ENCODE measurements at places on chromosomes 4 and X.

- DNase-seq: no peak
Observed at GRCh38 chr4:86977621-86978184, 42.9 kb downstream of the AFF1 start.

GRCh38 chrX:13250826-13251580 lies 68.8 kb downstream of the ATXN3L start:
- no peak for DNase-seq

- DNase-seq: no peak
Observed at GRCh38 chr4:151324752-151325110, 674 bp downstream of the SH3D19 start.

- no peak for DNase-seq
Observed at GRCh38 chrX:123486297-123486696, 246.6 kb downstream of the THOC2 start.

DNA sequence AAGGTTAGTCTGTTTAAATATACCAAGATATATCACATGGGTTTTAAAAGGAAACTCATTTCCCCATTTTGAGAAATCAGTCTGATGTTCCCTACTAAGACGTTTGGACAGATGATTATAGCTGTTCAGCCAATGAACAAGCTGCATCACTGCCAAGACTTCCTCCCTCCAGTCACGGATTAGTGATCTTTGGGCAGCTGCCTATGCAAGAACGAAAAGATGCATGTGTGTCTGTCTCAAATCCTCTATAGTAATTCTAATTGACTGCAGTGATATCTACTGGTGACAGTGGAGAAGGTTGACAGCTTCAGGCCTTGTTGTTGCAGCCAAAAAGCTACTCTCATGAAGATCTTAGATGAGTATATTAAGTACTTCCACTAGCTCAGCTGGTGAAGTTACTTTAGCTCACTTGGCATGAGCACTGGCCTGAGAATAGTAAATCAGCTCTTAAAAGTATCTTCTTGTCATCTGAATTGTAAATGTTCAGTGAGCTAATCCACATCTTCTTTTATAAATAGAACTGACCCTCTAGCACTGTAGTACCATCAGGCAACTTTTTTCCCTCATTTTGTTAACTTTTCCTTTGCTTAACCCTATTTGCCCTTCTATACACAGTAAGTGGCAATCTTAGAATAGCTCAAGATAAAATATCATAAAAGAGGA lies 134.5 kb upstream of the PCDH10 start:
- no peak for DNase-seq

GRCh38 chr4:151874328-151874727 lies 113.5 kb upstream of the GATB start:
- no peak for DNase-seq

DNA sequence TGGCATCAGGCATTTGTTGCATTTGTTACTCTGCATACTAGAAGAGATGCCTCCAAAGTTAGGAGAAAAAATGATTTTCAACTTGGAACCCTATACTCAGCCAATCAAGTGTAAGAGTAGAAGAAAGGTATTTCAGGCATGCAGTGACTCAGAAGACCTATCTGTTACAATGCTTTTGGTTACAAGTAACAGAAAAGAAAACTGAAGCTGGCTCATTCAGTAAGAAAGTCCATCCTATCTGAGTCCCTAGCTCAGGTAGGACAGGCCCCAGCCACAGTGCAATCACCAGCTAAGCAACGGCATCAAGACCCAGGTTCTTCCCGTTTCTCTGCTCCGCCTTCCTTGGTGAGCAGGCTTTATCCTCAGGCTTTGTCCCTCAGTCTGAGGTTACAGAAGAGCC lies 23.3 kb downstream of the MECP2 start:
- no peak for DNase-seq

- no peak for DNase-seq
Observed at GRCh38 chr4:181688432-181688831, 554.8 kb upstream of the TENM3 start.

GRCh38 chr4:176508780-176509331 lies 189.1 kb downstream of the SPCS3 start:
- DNase-seq: no peak

- no peak for DNase-seq
Observed at GRCh38 chr4:100177126-100177525, 13.1 kb downstream of the DDIT4L start.

DNA sequence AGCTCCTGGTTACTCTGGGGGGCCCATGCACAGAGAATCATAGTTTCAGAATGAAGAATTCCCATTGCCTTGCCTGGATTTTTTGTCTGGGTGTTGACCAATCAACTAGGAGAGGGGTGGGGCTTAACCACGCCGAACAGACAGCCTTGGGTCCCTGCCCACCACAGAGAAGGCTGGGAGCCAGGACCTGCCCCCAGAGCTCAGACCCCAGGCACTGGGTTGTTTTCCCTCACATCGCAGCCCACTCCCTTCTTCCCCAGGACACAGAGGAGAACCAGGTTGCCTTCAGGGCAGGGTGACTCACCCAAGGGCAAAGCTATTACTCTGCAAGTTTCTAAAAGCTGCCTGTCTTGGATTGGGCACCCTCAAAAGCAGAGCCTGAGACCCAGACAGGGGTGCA lies 23.3 kb upstream of the CRMP1 start:
- no peak for DNase-seq

GRCh38 chrX:153884590-153884989 lies 1.4 kb downstream of the L1CAM start:
- DNase-seq: no peak

- DNase-seq: no peak
Observed at GRCh38 chr4:650461-650860, 23.6 kb downstream of the ATP5ME start.

- DNase-seq: no peak
Observed at GRCh38 chrX:5730556-5730955, 498.1 kb downstream of the NLGN4X start.

- DNase-seq: no peak
Observed at GRCh38 chrX:130793975-130794374, 109.0 kb downstream of the ENOX2 start.

DNA sequence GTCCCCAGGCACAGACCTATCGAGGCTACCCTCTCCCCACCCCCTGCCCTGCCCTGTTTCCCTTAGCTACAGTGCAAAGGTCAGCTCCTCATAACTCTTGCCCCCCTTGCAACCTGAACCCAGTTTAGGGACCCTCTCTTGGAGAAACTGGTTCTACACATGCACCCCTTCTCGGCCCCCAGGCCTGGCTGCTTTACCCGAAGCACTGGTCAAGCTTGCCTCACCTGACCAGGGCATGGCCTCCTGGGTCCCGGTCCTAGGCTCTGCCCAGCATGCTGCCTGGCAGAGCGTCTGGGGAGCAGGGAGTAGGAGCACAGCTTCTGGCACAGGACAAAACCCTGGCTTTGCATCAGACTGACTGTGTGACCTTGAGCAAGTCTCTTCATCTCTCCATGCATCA lies 28.0 kb downstream of the ZNF185 start:
- DNase-seq: no peak

DNA sequence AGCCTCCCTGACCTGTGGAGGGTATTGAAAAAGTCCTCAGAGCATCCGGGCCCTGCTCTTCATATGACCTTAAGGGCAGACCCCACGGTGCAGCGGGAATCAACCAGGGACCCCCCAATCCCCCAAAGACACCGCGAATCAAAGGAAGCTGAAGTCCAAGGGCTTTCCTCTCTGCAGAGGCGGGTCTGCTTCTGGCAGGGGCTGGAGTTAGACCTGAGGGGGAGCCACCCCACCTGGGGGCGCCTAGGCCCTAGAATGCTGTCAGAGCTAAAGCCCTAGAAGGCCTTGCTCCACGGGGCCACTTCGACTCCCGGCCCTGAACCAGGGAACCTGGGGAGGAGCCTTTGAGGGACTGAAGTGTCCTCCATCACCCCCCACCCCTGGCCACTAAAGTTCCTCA lies 2.8 kb upstream of the HAUS7 start:
- no peak for DNase-seq

DNA sequence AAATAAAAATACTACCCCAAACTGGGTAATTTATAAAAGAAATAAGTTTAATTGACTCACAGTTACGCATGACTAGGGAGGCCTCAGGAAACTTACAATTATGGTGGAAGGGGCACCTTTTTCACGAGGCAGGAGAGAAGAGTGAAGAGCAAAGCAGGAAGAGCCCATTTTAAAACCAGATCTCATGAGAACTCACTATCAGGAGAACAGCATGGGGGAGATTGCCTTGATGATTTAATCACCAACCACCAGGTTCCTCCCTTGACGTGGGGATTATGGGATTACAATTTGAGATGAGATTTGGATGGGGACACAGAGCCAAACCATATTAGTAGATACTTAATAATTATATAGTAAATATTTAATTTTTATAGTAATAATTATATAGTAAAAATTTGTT lies 10.1 kb downstream of the CISD2 start:
- no peak for DNase-seq

DNA sequence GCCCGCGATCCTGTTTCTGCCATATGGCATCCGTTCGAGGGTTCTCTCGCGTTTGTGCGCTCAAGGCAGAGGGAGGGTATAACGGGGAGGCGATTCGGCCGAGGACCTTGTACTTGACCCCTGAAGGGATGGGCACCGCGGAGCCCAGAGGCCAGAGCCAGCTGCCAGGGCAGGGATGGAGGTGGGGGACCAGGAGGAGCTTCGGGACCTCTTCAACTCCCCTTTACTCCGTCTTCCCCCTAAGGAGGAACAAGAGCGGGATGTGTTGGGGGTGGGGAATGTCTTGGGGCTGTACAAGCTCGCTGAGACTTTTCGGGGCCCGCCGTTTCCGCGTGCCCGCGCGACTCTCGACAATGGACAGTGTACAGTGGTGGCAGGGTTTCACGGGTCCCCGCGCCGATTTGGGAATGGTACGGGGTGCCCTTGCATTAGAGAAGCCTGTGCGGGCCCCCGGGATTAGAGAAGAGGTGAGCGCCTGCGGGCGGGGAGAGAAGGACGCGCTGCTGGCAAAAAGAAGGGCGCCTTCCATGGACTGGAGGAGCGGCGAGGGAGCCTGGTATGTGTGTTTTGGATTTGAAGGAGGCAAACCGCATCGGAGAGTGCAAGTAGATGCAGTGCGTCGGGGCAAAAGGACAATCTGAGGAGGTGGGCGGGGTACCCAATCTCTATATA lies 760 bp downstream of the UGT8 start:
- no peak for DNase-seq

- DNase-seq: no peak
Observed at GRCh38 chrX:47169273-47169672, 24.3 kb downstream of the RBM10 start.

GRCh38 chrX:35890699-35891098 lies 28.8 kb upstream of the CFAP47 start:
- DNase-seq: no peak

GRCh38 chrX:21174439-21174838 lies 199.8 kb upstream of the CNKSR2 start:
- no peak for DNase-seq

DNA sequence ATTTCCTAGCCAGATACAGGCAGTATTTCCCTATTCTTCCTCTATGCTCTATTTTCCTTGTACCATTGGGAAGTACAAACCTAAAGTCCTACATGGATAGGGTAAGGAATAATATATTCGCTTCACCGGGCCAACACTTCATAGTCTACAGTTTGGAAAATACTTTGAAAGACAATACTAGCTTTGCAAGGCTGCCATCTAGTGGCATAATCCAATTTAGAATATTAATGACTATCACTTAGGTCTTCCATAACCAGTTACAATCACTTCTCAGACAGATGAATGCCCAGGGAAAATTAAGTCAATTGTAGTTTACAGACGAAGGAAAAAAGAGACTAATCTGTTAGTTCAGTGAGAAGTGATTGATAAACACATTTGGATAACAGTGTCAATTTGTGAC lies 141.0 kb upstream of the FAM47C start:
- no peak for DNase-seq

- no peak for DNase-seq
Observed at GRCh38 chr4:154019811-154020210, 230.9 kb upstream of the SFRP2 start.

DNA sequence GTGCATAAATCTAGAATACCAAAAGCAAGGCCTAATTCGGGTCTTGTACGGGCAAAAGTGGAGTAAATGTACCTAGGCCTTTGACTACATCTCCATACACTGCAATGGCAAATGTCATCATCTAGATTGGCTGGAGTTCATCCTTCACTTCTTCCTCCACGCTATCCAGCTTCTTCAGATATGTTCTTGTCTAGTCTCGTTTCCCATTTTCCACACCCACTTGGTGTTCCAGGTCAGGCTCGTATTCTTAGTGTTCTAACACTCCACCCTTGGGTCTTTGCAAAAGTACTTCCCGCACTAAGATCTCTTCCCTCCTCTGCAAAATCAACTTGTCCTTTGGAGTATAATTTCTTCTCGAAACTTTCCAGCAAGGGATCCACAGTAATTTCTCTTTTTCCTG lies 1.4 kb downstream of the COQ2 start:
- no peak for DNase-seq

GRCh38 chr4:156999175-156999517 lies 27.5 kb upstream of the PDGFC start:
- DNase-seq: no peak

GRCh38 chr4:47831026-47831679 lies 6.7 kb downstream of the CORIN start:
- no peak for DNase-seq

GRCh38 chr4:47270201-47270888 lies 193.2 kb downstream of the COMMD8 start:
- no peak for DNase-seq

DNA sequence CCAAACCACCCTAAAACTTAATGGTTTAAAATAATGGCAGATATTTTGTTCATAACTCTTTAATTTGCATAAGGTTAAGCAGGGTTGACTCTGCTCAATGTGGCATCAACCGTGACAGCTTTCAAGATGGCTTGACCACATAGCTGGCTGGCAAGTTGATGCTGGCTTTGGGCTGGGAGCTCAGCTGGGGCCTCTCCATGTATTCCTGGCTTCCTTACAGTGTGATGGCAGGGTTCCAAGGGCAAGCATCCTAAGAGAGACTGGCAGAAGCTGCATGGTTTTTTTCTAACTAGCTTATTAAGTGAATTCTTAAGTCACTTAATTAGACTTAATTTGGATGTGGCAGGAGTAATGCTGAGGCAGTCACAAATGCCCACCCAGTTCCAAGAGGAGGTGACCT lies 4.5 kb downstream of the RP2 start:
- no peak for DNase-seq

DNA sequence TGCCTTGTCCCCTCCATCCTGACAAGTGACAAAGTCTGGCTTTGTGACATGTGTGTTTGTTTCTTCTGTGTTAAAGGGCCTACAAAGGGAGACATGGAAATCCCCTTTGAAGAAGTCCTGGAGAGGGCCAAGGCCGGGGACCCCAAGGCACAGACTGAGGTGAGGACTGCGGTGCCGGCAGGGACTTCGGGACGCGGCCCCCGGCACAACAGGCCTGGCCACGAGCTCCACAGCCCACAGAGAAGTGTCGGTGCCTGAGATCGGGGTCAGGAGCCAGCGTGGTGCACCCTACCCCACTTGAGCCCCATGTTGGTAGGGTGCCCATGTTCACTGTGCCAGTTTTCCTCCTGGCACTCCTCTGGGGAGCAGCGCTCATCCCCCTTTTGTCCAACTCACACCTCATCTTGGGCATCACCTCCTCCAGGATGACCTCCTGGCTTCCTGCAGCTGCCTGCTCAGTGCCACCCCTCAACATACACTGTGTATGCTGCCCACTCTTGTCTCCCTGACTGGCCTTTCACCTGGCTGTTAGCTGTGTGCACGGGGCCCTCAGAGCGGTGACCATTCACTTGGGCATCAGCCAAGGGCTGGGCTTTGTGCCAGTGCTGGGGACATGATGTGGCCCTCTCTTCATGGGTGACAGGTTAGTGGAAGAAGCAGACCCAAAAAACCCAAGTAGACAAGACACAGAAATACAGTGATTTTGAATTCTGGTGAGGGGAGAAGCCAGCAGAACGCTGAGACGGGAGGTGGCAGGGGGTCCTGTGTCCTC lies 17.6 kb downstream of the WFS1 start:
- no peak for DNase-seq

Measured in stimulated activated CD8-positive, alpha-beta memory T cell treated with anti-CD3 and anti-CD28 coated beads, Interleukin-15, amount 100 ng/mL, for 4 hours (primary cell).